ENCODE measurements at places on chromosomes 1 and 21. TPM values are rescaled to one million over a fixed set of nuclear protein-coding genes. Genes with fewer than 3 reads are reported as not detected.

DNA sequence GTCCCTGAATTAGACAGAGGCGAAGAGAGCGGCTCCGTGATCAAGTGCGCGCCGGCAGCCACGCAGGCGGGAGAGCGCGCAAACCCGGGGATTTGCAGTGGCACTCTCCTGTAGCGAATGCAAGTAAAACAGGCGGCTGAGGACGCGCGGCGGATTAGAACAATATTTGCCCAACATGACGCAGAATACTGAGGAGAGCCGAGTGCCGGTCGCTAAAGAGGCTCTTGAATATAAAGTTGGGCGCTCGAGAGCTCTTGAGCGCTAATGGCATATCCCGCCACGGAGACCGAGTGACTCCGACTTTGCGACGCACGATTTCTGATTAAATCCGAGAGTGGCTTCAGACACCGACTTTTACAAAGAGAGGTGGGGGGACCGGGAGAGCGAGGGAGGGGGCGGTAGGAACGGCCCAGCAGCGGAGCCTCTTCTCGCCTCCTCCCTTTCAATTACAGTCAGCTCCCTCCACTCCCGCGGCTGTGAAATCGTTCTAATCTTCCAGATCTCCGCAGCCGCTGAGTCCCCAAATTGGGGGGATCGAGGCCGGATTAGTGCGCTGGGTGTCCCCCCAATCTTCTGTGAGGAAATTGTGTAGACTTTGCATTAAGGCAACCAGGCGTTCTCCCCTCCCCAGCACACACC is 2.3 kb downstream of the PAX7 start:
- no peak for ATAC-seq

DNA sequence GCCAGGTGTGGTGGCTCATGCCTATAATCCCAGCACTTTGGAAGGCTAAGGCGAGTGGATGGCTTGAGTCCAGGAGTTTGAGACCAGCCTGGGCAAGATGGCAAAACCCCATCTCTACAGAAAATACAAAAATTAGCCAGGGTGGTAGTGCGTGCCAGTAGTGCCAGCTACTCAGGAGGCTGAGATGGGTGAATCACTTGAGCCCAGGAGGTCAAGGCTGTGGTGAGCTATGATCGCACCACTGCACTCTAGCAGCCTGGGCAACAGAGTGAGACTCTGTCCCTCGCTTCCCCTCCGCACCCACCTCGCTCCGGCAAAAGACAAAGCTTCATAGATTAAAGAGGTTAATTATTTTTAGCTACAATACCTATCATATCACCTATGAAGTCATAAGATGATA is 100.0 kb downstream of the HHAT start:
- no peak for ATAC-seq

- ATAC-seq = no peak
Observed at GRCh38 chr1:226429858-226430715, 22.2 kb upstream of the PARP1 start.

GRCh38 chr21:27464648-27465047 is 497.8 kb upstream of the ADAMTS5 start:
- ATAC-seq = no peak

DNA sequence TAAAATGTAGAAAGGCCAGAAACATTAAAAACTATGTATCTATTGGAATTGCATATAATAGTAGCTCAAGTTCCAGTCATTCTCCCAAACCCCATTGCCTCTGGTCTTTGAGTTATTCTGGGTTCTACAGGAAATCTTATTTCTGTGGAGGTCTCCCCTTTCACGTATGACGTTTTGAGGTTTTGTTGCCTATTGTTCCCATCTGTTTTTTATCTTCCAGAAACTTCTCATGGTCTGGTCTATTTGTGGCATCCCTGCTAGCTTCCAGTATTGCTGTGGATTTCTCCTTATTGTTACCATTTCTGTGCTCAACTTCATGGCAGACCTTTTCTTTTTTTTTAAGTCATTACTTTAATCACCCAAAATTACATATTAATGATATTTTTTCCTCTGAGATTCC is 43.3 kb downstream of the DTL start:
- ATAC-seq = no peak

DNA sequence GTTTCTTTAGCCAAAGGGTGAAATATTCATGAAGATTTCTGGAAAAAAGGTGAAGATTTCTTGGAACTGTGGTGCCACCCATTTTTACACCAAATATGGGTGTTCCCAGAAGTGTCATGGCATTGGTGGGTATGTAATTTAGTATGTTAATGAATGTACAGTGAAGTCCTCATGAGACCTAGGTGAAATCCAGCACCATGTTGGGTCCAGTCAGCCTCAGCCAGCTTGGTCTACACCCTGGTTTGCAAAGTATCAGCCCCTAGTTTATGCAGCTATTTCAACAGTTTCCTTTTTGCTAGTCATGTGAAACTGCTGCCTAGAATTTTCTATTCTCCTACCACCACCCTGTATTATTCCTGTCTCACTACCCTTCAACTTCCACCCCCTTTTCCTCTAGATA is 63.1 kb upstream of the CXADR start:
- no peak for ATAC-seq

DNA sequence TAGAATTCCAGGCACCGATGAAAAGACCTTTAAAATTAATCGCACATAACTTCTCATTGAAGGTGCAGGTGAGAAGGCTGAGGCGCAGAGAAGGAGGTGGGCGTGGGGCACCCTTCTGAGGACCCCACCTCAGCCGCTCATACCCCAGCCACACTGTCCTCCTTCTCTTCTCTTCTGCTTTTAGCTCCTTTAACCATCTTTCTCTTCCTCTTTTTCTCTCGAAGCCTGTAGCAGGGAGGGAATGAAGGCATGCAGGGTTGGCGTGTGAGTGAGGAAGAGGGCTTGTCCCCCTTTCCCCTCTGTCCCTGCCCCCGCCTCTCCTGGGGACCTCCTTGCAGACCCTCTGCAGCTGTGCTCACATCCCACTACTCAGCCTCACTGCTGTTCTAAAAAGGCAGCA is 57.8 kb upstream of the CACNA1E start:
- no peak for ATAC-seq

DNA sequence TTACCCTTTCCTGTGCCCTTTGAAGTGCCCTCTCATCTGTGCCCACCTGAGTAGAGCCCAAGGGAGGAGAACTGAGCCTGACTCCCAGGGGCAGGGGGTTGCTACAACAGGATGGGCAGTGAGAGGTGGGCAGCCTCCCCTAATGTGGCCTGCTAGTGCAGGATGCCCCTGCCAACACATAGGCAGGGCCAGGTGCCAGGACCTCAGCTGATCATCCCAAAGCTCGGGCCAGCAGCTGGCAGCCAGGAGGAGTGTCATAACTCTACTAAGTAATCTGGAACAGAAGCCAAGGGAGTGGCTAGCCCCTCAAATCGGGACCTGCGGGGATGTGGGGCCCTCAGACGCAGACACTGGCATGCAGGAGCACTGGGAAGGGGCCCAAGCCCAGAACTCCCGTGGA is 208.8 kb upstream of the RAB4A start:
- no peak for ATAC-seq

DNA sequence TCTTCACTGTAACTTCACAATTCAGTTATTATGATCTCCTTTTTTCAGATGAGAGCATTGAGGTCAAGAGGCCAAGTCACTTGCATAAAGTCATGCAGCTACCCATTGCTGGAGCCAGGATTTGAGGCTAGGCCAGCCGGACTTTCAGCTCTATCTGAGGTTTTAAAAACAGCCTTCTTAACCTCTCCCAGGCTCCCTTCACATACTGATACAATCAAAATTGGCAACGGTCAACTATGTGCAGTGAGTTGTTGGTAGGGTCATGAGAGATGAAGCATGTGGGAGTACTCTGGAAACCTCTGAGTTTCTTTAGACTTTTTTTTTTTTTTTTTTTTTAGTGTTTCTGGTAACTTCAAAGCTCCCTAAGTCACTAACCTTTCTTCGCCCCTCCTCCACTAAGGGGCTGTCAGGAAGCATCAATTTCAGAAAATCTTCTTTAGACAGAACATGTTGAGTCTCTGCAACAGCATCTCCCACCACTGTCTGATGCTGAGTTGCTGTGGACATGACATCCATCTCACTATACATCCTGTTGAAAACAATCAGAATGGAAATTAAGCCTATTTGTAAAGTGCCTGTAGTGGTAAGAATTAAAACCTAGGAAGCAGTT is 201.8 kb downstream of the SIPA1L2 start:
- ATAC-seq = no peak

DNA sequence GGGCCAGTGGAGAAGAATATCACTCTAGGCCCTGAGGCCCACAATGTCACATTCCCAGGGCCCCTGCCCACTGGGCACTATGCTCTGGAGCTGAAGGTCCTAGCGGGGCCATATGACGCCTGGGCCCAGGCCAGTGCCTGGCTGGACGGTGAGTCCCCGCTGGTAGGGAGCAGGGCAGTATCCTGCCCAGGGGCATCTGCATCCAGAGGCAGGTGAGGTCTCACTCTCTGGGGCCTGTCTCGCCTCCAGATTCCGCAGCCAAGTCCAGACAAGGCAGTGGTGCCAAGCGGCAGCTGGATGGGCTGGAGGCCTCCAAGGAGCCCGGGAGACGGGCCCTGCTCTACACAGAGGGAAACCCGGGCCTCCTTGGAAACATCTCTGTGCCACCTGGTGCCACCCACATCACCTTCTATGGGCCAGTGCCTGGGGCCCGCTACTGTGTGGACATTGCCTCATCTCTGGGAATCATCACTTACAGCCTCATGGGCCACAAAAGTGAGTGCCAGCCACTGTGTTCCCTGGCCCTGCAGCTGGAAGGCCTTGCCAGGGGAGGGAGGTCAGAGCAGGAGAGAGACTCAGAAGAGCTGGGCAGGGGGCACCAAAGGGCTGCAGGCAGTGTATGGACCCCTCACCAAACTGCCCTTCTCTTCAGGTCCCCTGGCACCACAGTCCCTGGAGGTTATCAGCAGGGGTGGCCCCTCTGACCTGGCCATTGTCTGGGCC is 11.1 kb upstream of the PTPN7 start:
- ATAC-seq = peak; percentile 8

DNA sequence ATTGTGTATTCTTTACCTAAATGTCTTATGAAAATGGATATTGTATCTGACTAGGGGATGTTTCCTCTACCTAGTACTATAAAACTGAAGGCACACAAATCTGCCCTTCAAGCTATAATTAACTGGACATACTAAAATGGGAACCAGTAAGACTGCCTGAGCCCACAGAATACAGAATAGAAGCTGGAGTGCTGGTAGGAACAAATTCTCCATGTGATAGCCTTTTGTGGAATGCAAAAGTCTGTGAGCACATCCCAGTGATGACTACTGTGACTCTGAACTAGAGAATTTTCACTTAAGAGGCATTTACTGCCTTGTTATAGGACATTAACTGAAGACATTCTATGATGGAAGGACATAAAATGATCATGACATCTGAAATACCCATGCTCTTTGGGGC is 30.3 kb downstream of the KIFAP3 start:
- no peak for ATAC-seq

DNA sequence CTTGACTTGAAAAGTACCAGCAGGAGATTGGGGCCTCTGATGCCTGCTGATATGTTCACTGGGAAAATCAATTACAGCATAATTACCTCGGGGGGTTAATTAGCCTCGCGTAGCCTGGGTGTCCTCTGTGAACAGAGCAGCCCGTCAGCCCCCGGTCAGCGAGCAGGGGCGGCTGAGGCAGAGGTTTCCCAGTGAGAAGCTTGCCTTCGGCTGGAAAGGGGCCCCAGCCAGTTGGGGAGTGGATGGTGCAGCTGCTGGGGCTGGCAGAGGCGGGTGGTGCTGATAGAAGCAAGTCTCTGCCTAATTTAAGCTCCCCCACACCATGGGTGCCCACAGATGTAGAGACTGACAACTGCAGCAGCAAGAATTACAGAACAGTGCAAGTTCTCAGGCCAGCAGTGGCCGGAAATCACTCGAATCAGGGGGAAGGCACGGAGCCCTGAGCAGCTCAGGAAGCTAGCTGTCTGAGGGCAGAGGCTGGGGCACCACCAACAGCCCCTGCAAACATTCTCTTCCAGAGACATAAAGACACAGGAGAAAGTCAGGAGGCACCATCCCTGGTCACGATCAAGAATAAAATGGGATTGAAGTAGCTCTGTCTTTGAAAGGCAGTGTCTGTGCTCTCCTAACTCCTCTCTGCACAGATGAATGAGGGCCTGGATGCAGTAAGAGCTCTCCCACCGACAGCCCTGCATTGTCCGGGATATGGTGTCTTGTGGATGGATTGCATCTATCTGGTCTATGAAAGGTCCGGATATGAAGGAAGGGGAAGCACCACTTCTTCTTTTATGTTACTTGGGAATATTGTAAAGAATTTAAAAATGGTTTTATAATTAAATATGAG is 166.5 kb upstream of the CD34 start:
- ATAC-seq = no peak

- no peak for ATAC-seq
Observed at GRCh38 chr1:2595261-2595811, 8.8 kb downstream of the PRXL2B start.

- ATAC-seq = no peak
Observed at GRCh38 chr1:101632548-101633272, 364.0 kb downstream of the OLFM3 start.

- ATAC-seq = no peak
Observed at GRCh38 chr1:211493876-211494653, 2.1 kb upstream of the RD3 start.

DNA sequence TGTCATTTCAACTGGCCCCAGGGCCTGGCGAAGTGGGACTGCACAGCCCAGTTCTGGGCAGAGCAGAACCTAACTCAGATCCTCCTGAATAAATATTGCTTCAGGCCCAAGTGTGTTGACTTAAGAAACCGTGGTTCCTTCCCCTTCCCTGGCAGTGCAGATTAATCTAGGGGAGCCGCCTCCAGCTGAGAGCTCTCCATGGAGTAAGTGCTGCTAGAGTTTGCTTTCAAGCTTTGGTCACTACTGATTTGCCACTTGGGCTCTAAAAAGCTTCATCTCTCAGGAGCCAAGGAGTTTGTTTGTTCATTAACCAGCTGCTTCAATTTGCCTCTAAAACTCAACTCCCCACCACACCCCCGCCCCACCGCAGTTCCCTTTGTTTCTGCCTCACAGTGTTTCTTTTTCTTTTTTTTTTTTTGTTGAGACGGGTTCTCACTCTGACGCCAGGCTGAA is 112.1 kb downstream of the DTL start:
- peak; percentile 93 for ATAC-seq

- ATAC-seq = no peak
Observed at GRCh38 chr1:69088571-69088970, 479.2 kb upstream of the LRRC7 start.

GRCh38 chr1:234848972-234849649 is 239.1 kb upstream of the IRF2BP2 start:
- ATAC-seq = no peak

Gene ARHGEF16
- 19.9 TPM for total RNA-seq

Gene PRKACB
- total RNA-seq = 13.4 TPM

Gene KCNK1
- total RNA-seq = 21.9 TPM

Gene HTR1D
- not detected for total RNA-seq

Gene TMEM183A
- total RNA-seq = 54.3 TPM

Gene SEMA4A
- total RNA-seq = 34.6 TPM

Gene SLC30A10
- 0.12 TPM for total RNA-seq

Gene CASZ1
- 22.8 TPM for total RNA-seq

Gene ESPN
- 33.4 TPM for total RNA-seq

Gene SPRR2F
- 198 TPM for total RNA-seq

Gene AADACL4
- total RNA-seq = not detected

Gene C1orf53
- 2.6 TPM for total RNA-seq

Gene PRDM16
- 0.44 TPM for total RNA-seq

Gene GPR37L1
- 0.12 TPM for total RNA-seq
